ENCODE measurements at places on chromosomes 7 and 10.

DNA sequence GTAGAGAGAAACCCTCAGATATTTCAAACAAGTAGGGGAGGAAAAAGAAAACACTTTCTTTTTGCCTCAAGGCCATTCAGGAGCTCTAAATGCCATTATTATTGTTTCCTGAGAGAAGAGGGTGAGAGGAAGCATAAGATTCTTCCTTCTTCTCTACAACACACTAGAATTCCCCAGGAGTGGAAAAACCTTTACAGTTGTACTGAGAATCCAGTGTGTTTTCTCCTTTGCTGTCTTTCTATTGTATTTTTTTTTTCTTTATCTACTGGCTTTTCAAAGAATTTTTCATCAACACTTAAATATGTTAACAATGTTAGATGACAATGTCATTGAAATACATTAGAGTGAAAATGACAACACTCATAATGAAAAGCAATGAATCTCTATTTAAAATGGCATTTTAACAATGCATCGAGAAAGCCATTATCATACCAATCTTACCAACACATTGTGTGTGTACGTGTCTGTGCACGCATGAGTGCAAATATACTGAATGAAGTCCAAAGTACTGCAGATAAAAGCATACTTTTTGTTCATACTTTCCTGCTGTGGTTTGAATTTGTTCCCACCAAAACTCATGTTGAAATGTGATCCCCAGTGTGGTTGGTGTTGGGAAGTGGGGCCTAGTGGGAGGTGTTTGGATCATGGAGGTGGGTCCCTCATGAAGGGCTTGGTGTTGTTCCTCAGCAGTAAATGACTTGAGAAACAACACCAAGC lies 24.2 kb upstream of the MACC1 start:
- DNase-seq = no peak

- peak; percentile 72 for DNase-seq
Observed at GRCh38 chr7:38463277-38464225, 167.6 kb downstream of the AMPH start.

DNA sequence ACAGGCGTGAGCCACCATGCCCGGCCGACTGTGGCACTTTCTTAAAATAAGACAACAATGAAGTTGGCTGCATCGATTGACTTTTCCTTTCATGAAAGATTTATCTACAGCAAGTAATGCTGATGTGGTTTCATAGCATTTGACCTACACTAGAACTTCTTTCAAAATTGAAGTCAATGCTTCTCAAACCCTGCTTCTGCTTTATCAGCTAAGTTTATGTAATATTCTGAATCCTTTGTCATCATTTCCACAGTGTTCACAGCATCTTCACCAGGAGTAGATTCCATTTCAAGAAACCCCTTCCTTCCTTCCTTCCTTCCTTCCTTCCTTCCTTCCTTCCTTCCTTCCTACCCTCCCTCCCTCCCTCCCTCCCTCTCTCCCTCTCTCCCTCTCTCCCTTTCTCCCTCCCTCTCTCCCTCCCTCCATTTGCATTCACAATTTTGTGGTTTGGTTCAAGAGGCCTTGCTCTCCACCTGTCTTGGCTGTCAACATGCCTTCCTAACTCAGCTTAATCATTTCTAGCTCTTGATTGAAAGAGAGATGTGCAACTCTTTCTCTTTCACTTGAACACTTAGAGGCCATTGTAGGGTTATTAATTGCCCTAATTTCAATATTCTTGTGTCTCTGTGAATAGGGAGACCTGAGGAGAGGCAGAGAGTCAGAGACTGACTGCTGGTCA lies 52.1 kb downstream of the HDAC9 start:
- no peak for DNase-seq

DNA sequence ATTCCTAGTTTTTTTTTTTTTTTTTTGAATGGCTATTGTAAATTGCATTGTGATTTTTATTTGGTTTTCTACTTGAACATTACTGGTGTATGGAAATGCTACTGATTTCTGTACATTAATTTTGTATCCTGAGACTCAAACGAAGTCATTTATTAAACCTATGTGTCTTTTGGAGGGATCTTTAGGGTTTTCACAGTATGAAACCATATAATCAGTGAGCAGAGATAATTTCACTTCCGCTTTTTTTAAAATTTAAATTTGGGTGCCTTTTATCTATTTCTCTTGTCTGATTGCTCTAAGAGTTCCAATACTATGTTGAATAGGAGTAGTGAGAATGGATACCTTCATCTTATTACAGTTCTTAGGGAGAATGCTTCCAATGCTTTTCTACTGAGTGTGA lies 102.7 kb downstream of the ZWINT start:
- no peak for DNase-seq

GRCh38 chr7:159139639-159140038 lies 5.0 kb downstream of the VIPR2 start:
- DNase-seq = no peak

DNA sequence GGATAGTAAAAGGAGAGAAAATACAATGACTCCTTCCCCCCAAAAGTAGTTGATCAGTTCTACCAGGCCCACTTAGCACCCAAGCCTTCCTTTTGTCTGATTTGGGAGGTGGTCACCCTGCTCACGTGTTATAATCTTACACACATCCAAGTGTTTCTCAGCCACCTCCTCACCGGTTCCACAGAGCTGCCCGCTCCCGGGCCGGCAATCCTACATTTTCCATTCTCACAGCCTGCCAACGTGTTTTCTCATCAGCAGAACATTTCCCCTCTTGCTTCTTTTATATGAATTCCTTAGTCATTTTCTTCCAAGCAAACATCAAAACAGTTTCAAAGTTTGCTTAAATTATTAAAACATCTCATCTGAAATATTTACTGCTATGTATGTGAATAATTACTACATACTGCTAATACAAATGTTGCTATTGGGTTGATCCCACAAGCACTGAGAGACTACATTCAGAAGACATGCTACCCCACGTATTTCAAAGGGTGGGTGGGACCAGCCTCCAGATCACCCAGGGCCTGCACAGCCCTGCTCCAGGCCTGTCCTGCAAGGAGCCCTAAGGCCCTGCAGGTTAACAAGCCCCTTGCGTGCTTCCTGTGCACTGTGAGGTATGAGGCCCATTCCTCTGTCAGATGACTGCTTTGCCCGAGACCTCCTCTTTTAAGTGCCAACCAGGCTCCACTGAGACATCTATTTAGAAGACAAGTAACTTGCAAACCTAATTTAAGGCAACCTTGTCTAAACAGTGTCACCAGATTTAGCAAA lies 75.3 kb downstream of the GRB10 start:
- DNase-seq = no peak

GRCh38 chr10:103711351-103711994 lies 143.9 kb downstream of the SH3PXD2A start:
- DNase-seq = no peak

- no peak for DNase-seq
Observed at GRCh38 chr10:11988924-11989323, 53.7 kb downstream of the UPF2 start.

DNA sequence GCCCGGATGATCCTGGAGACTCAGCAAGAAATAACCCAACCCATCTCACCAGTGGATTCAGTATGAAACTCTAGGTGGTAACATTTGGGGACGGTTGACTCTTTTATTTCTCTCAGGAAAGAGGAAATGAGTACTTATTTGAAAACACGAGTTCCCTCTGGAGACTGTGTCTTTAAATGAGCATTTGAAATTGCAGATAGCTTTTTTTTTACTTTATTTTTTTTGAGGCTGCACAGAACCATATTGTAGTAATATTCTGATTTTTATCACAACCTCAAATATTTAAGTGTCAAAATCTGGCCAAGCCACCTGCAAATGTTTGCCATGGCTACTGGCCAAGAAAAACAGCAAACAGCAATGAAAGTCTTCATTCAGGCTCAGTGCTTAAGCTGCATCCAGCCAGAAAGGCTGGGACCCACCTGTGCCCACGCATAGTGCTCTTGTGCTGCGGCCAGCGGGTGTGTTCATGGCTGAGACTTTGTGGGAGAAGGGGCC lies 160.8 kb downstream of the CREB5 start:
- DNase-seq = no peak

DNA sequence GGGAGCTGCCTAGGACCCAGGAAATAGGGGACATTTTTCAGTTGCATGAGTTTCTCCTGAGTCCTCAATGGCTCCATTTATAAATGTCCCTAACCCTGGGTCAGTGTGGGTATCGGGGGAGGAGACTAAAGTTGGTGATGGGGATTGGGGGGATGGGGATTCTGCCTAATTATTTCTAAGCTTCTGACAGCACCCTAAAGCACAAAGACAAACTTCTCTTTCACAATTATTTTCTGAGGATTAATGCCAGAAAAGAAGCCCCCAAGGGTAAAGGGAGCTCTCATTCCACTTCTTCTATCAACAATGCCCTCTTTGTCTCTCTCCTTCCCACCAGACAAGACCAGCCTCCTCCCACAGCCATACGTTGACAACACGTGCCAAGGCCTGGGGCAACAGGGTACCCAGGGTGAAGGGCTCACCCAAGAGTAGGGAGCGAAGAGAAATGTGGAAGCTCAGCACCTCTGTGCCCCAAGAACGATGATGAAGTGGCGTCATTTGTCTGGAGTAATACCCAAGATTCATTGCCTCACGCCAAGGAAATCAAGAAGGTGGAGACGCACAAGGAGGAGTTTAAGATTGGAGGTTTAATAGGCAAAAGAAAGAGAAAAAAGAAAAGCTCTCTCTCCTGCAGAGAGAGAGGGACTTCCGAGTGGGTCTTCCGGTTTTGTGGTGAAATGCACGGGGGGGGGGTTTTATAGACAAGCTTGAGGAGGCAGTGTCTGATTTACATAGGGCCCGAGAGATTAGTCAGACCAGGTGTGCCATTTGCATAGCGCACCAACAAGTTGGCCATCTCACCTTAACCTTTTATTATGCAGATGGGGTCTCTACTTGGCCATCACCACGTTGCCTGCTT lies 14.4 kb upstream of the GJC3 start:
- DNase-seq = no peak

- DNase-seq = no peak
Observed at GRCh38 chr10:78212786-78213175, 179.1 kb downstream of the RPS24 start.

DNA sequence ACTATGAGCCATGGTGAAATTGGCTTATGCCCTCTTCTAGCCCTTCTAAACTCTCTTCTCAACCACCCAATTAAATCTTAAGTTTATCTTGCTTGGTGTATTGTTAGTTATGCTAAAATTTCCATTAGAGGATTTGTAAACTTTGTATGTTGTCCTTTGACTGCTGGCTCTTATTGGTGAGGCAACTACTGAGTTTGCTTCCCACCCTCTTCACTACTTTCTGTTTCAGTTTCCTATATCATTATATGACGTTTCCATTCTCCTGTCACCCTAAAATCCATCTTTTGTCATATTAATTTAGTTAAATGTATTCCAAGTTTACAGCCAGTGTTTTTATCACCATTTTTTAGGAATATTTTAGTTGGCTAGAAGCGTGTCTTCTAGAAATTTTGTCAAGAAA lies 80.9 kb upstream of the VWC2 start:
- no peak for DNase-seq

DNA sequence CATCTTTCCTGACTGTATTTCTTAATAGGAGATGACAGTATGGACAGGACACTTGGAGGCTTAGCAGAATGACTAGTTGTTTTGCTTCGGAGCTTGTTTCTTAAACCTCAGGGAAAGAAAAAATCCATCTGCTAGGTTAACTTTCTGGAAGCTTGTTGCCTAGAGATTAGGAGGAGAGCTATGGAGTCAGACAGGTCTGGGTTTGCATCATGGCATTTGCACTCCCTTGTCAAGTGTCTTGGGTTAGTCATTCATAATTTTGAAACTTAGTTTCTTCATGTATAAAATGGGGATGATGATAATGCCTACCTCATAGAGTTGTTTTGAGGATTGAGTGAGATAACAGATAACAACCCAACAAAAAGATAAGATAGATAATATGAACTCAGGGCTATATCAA lies 231.5 kb downstream of the STK31 start:
- no peak for DNase-seq

- DNase-seq = no peak
Observed at GRCh38 chr7:100386940-100387339, 13.7 kb downstream of the PILRA start.

DNA sequence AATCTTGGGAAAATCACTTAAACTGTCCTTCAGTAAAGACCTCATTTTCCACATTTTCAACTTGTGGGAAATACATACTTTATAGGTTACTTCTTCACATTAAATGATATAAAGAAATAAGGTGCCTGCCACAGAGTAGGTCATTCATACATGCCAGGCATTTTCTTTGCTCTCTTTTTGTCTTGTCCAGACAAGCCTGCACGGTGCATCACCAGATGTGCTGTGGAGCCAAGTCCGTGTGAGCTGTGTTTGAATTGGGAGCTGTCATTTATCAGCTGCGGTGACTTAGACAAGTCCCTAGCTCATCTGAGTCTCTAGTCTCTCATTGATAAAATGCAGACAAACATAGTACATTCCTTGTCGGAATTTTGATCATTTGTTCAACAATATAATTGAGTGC lies 432.9 kb downstream of the SORCS3 start:
- DNase-seq = no peak

DNA sequence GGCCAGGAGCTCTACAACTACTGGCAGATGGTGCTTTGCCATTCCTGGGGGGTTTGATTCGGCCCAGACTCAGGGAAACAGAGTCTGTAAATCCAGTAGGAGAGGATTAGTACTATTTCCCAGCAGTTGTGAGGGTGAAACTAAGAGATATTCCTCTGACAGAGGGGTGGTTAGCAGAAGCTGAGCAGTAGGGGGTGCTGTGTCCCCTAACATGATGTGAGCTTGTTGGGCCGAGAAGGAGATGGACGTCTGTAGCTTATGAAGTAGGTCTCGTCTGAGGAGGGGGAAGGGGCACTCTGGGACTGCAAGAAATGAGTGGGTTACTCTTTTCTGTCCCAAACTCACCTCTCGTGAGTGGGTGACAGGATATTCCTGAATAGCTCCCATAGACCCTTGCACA lies 179.2 kb upstream of the MBL2 start:
- peak; percentile 40 for DNase-seq

DNA sequence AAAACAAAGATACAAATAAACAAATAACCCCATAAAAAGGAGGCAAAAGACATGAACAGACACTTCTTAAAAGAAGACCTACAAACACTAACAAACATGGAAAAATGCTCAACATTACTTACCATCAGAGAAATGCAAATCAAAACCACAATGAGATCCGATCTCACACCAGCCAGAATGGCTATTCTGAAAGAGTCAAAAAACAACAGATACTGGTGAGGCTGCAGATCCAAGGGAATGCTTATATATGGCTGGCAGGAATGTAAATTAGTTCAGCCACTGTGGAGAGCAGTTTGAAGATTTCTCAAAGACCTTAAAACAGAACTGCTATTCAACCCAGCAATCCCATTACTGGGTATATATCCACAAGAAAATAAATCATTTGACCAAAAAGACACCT lies 80.4 kb upstream of the NRP1 start:
- DNase-seq = no peak

DNA sequence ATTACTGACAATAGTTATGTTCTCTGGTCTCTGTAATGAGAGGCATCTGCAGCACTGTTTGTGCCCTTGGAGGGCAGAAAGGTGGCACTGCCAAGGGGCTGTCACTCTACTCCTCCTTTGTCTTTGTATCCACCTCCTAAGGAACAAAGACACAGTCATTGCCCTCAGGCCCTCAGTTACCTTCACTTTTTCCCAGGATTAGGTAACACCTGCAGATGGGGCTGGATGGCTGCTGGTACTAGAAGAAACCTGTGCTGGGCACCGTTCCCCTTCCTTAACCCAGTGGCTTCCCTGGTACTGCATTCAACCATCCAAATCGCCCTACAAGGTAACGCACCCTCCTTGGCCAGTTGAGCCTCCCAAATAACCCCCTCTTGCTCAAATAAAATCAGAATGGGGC lies 246.9 kb upstream of the NEBL start:
- no peak for DNase-seq

All from GM12864 (cell line).